ENCODE measurements at places on chromosomes 2 and 18.
A peak's percentile ranks its signal among the peaks of the same experiment; 100 is the strongest.

DNA sequence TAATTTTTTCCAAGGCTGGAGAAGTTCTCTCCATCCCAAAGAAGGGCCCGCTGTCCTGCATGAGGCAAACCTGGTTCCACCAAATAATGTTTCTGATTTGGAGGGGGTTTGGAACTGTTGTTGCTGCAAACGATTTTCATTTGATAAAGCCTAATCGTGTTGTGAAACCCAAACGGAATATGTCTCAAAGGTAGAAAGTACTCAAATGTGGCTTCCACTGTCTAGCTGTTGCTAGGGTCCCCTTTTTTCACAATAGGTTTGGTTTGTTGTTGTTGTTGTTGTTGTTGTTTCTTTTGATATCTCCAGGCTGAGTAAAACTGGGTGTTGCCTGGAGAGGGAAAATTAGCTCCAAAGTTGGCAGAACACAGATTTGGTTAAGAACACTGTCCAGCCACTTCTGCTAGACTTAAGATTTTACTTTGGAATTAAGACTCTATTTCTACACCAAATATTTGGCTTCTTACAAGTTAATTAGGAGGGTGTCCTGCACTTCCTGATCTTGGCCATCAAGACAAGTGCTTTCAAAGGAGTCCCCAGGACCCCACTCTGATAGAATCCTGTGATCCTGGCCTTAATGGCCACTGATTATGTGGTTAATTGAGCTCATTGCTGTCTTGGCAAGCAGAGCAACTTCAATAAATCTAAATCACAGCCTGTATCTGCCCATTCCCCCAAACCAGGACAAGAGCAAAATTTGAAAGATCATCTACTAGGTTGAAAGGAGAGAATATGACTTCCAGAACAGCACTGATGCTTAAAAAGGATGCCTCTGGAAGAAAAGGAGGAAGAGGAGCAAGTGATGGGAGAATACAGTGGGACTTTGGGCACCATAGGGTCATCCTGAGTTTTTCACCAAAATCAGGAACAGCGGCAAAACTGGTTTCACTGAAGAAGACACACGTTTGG is 3.3 kb upstream of the HOXD13 start:
- no peak for DNase-seq

- no peak for DNase-seq
These were observed 157.4 kb upstream of the RGPD4 start for GRCh38 chr2:107669335-107669734.

- no peak for DNase-seq
These were observed 2.0 kb downstream of the SRSF7 start for GRCh38 chr2:38748943-38749804.

GRCh38 chr2:216133397-216133796 is 24.2 kb downstream of the XRCC5 start:
- no peak for DNase-seq

DNA sequence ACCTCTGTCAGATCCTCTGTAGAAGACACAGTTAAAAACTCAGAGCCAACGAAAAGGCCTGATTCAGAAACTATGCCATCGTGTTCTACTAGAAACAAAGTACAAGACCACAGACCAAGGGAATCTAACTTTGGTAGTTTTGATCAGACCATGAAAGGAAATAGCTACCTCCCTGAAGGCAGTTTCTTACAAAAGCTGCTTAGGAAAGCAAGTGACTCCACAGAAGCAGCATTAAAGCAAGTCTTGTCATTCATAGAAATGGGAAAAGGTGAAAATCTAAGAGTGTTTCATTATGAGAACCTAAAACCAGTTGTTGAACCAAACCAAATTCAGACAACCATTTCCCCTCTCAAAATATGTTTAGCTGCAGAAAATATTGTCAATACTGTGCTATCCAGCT is 58.2 kb downstream of the FSIP2 start:
- DNase-seq = no peak

- DNase-seq = no peak
These were observed 182.6 kb upstream of the THSD7B start for GRCh38 chr2:136582628-136583205.

DNA sequence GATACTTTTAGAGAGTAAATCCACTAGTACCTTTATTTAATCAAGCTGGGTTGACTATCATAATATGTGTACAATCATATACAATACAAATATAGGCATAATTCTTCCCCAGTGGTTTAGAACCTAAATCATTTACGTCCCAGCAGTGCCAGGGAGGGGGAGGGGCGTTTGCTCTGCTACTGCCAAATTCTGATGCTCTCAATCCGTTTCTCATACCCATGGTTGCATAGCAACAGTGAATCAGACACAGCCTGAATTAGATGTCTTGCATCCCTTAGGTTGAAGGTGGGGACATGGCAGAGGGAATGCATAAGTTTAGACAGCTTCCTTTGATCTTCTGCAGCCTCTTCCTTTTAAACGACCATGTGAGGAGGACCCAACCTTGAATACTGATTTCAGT is 135.4 kb downstream of the ABCA12 start:
- no peak for DNase-seq

GRCh38 chr18:63317982-63318888 is 1.3 kb downstream of the BCL2 start:
- peak; percentile 83 for DNase-seq

GRCh38 chr2:64488050-64488974 is 34.4 kb downstream of the LGALSL start:
- DNase-seq = peak; percentile 77

GRCh38 chr2:230774348-230774951 is 61.8 kb downstream of the CAB39 start:
- DNase-seq = no peak

- no peak for DNase-seq
These were observed 70.3 kb upstream of the NOSTRIN start for GRCh38 chr2:168732100-168732499.
